ENCODE measurements at places on chromosomes 3 and 15.

- DNase-seq, result no peak
Observed at GRCh38 chr3:107523289-107523538, 452 bp downstream of the BBX start.

- DNase-seq, result no peak
Observed at GRCh38 chr15:57607570-57608000, 15.9 kb downstream of the MYZAP start.

GRCh38 chr3:65828706-65829105 lies 210.0 kb downstream of the MAGI1 start:
- DNase-seq, result no peak

DNA sequence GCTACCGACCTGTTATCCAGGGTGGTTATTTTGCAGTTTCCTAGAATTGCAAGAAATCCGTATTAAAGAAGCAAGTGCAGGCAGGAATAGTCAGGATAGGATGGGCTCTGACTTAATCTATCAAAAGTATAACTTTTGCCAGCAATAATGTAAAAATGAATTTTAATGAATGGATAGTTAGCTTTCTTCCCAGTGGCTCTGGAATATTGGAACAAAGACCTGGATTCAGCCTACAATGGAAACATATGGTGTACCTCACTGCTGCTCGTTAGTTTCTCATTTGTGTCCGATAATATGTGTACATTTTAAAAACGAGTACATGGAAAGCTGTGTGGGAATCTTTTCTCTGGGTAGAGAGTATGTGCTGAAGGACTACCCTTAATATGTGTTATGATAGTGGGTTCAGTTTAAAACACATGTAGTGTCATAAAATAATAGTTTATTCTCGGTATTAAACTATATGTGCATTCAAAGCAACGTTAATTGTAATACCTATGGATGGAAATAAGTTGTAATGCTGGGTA lies 805 bp downstream of the SERPINI1 start:
- DNase-seq, result no peak

DNA sequence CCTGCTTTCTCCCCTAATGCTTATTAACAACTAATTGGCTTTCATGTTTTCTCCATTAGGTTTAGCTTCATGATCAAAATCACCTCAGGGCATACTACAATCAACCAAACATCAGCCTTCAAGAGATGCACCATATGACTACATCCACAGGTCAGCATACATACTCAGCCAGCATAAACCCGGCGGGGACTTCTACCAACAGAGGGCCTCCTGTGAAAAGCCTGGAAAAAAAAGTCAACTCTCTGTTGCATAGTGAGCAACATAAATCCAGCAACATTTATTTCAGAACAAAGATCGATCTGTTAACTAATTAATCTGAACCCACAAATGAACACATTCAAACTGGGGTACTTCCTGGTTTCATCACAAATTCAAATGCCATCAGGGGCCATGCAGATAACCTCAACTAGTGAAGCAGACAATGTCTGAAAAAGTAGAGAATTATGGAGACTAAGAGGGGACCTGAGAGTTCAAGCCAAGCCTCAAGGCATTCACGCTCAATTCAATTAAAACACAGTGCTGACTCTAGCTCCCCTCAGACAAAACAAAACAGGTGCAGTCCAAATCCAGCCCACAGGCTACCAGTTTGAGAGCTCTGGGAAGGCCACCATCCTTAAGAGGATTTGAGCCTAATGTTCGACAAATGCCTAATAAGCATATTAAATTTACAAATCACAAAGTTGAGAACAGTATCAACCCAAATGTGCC lies 124.5 kb downstream of the MAGI1 start:
- DNase-seq, result no peak

DNA sequence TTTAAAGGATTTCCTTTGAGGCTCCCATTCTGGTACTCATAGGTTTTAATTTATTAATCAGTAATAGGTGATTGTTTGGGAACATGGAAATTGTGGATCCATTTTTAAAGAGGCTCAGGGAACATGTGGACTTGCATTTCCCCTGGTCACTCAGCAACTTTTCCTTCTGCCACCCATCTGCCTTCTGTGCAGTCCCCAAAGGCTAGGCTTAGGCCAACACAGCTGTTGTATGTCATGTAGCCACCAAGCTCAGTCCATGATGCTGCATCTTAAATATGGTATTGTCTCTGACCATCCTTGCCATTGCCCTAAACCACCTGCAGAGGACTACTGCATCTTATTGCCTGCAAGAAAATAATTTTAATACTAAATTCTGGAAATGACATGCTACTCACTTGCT lies 416.7 kb upstream of the SEMA6D start:
- no peak for DNase-seq

DNA sequence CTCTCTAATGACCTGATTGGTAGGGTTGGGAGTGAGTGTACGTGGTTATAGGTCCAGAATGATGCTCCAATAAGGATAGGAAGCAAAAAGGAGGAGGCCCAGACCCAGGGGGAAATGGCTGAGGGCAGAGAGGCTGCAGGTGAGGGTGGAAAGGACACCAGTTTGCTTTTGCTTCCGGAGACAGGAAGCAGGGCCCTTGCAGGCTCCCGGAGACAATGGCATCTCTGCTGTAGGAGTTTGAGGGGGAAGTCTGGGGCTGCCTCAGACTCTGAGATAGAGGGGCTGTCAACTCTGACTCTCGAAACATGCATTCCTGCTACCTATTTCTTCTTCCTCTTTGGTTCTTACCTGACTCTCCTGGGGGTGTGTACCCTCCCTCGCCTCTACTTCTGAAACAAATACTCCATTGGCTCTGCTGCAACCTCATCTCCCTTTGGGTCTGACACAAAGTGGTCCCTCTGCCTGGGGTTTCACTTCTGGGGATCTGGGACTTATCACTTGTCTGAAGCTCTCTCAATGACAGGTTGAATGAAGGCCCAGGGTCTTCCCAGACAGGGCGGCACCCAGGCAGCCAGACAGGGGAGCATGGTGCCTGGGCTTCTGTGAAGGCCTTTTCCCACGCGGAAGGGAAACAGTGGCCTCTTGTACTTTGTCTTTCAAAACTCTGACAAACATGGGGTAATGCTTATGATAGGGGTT lies 61.5 kb downstream of the CHRD start:
- no peak for DNase-seq

DNA sequence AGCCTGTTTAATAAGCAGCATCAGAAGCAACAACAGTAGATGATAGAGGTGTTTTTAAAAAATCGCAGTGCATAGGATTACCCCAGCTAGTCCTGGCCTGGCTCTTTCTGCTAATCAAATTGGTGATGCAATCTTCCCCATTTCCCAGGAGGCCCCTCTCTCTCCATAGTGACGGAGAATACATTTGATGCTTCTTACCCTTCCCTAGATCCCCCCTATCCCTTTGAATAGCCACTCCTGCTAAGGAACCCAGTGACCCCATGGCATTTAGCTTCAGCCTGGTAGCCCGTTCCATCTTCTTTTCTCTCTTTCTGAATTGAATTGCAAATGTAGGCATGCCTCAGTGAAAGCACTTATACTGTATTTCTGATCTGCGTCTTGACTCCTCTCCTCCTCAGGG lies 223.6 kb upstream of the GAP43 start:
- DNase-seq, result no peak

DNA sequence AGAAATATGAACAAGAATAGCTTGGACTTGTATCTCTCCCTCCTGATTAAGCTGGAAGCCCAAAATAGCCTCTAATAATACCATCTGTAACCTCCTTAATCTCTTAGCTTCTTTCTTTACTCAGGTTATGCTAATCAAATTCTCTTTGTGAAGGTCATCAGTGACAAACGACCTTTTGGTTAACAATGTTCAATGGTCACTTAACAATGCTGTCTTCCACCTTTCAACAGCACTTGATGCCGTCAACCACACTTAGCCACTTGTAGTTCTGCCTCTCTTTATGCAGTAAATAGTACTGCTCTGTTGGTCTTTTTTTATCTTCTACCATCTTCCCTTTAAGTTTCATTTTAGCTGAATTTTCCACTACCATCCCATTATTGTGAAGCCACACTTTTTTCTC lies 476.6 kb upstream of the TGFBR2 start:
- no peak for DNase-seq

DNA sequence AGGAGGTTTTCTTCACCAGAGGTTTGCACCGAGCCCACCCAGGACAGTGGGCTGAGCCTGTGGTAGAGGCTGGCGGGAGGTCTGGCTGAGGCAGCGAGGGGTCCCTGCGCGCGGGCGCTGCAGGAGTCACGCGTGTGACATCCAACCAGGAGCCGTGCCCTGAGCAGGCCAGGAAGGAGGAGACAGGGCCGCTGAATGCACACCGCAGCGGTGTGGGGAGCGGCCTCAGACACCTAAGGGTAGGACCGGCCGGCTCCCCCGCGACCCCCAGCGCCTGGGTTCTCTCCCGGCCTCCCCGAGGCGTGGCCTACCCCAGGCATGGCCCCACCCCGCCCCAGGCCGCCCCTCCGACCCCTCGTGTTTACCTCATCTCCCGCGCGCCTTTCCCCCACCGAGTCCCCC lies 412 bp downstream of the SLC41A3 start:
- no peak for DNase-seq

- DNase-seq, result no peak
Observed at GRCh38 chr15:85941186-85941855, 138.3 kb upstream of the AGBL1 start.

- DNase-seq, result no peak
Observed at GRCh38 chr15:73196113-73196512, 143.8 kb downstream of the NEO1 start.

DNA sequence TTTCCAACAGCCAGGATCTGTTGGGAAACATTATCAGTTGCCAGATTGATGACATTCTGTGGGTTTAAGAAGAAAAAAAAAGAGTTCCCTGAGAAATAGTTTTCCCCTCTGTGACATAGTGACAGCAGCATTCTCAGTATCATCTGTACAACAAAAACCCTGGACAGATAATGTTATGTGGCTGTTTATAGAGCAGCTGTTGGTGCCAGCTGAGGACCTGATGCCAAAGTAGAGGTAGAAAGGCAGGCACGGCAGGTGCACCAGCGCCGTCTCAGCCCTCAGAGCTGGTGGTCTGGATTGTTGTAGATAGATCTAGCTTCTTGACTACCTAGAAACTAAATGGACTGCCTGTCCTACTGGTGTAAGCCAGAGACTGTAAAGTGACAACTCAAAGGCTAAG lies 56.2 kb upstream of the FILIP1L start:
- no peak for DNase-seq

- no peak for DNase-seq
Observed at GRCh38 chr15:80856400-80856799, 77.2 kb downstream of the CEMIP start.

- no peak for DNase-seq
Observed at GRCh38 chr3:21477541-21478288, 273.3 kb downstream of the ZNF385D start.

GRCh38 chr15:31254431-31255175 lies 72.0 kb upstream of the KLF13 start:
- no peak for DNase-seq

DNA sequence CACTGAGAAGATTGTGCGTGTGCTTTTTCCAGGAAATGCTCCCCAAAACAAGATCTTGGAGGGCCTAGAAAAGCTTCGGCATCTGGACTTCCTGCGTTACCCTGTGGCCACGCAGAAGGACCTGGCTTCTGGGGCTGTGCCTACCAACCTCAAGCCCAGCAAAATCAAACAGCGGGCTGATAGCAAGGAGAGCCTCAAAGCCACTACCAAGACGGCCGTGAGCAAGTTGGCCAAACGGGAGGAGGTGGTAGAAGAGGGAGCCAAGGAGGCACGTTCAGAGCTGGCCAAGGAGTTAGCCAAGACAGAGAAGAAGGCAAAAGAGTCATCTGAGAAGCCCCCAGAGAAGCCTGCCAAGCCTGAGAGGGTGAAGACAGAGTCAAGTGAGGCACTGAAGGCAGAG lies 4.8 kb downstream of the MAP1A start:
- DNase-seq, result no peak

DNA sequence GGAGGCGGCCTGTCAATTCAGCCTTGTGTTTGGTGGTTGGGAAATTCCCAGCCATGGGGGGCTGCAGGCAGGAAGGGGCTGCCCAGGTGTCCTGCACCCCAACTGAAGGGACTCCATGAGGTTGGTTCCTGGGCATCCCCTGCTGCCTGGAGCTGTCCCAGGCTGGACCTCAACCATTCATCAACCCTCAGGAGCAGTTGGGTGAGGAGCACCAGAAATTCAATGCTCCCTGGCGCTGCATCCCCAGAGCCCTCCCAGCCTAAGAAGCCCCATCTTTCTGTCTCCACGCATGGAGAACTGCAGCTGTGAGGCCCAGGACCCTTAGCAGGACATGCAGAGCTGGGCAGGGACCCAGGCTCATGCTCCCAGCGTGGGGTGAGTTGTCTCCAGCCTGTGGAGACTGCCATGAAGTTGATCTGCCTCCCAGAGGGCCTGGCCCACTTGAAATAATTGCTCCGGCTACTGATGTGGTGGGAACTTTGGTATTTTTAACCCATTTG lies 8.0 kb upstream of the SEMA3B start:
- no peak for DNase-seq

- DNase-seq, result no peak
Observed at GRCh38 chr15:35282965-35283496, 197.9 kb upstream of the NANOGP8 start.

GRCh38 chr3:169389211-169389924 lies 274.1 kb downstream of the MECOM start:
- no peak for DNase-seq

- no peak for DNase-seq
Observed at GRCh38 chr15:60865507-60865906, 363.6 kb downstream of the RORA start.

DNA sequence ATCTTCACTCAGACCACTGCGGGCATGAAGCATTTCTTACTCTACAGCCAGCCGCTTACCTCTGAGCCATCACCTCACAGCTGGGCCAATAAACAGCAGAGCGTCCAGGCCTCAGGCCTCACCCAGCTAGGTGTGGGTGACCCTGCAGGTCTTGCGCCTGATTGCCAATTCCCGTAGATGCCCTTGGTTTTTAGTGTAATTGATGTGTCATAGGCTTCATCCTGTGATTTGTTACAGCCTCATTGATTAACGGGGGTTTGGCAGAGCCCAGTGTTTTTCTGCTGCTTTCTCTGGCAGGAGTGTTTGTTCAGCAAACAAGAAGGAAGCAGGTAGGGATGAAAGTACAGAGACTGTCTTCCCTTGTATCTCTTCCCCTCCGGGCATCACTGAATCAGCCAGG lies 49.6 kb upstream of the BNIP2 start:
- DNase-seq, result no peak

DNA sequence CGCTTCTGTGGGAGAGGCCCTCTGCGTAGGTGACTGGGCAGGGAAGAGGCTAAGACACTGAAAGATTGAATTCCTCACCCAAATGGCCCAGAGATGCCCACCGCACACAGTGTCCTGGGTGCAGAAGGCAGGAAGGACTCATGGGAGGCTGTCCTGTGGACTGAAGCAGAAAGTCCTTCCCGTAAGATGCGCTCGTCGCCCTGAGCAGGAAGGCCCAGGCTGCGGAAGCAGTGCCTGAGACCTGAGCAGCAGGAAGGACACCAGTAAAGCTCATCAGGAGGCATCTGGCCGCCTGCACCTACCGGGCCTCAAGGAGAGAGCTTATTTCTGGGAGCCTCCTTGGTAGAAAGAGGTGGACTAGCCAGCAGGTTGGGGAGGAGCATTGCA lies 3.3 kb downstream of the PAK6 start:
- no peak for DNase-seq

GRCh38 chr15:50057905-50058639 lies 61.0 kb downstream of the ATP8B4 start:
- DNase-seq, result no peak

All from stimulated activated CD8-positive, alpha-beta memory T cell treated with anti-CD3 and anti-CD28 coated beads, Interleukin-2, amount 100 ng/mL, for 48 hours (primary cell).